ENCODE measurements at places on chromosomes 3 and 15.

DNA sequence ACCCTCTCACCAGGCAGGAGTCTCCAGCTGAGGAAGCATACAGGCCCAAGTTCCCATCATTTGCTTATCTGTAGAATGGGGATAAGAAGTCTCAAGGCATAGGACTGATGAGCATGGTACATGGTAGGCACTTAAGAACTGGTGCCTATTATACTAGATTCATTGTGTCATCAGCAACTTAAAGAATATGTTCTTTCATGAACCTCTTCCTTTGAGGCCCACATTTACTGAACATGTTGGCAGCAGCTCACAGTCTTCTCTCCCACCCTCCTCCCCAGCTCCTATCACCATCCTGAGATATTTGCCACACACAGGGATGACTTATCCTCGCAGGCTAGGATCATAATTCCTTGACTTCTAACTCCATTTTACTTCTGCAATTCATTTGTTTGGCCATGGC is 142.5 kb downstream of the PDE8A start:
- DNase-seq, result no peak

DNA sequence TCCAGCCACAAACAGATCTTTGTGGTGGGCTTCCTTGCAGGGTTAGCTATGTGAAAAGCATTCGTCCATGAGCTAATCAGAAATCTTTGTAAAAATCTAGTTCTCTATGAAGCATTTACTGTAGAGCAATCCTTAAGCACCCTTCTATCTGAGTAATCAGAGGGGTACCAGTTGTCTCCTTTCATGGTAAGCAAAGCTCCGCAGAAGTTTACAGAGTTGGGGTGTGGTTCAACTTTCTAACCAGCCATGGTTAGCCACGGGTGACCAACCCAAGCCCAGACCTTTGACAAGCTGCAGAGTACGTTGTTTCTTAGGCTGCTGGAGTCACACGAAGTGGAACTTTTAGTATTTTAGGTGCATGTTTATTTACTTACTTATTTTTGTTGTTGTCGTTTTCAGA is 77.4 kb downstream of the FLNB start:
- DNase-seq, result no peak

DNA sequence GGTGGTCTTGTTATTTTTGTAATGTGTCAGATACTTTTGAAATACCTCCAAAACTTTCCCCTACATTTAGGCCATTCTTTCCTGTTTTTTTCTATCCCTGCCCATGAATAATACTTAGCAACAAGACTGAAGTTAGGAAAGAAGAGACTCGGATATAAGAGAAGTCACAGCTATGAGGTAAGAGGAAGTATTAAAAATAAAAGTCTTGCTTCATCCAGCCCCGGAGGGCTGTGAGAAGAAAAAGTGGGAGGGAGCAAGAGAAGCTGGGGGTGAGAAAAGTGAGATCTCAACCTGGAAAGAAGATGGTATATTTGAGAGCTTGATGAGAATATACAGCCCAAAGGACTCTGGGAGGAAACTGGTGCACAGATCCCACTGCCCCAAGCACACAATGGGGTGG is 213.5 kb upstream of the CDIN1 start:
- DNase-seq, result no peak

GRCh38 chr3:44039006-44039405 is 202.7 kb upstream of the TOPAZ1 start:
- DNase-seq, result no peak

- DNase-seq, result no peak
Observed at GRCh38 chr15:33360886-33361285, 50.1 kb downstream of the RYR3 start.

DNA sequence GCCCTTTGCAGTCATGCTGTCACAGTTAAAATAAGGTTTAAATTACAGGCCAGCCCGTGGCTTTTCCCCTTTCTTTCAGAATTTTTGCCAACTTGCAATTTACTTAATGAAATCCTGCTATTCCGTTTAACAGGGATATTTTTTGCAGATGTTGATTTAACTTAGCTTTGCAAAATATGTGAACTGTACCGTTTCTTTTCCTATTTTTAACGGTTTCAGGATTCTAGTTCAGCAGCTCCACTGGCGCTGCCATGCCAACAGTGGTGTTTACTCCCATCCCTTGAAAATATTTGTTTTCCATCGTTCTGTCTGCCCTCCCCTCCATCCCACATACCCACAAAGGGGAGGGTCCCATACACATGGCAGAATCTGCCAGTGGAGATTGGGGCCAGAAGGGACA is 54.3 kb downstream of the SMAD6 start:
- DNase-seq, result no peak

DNA sequence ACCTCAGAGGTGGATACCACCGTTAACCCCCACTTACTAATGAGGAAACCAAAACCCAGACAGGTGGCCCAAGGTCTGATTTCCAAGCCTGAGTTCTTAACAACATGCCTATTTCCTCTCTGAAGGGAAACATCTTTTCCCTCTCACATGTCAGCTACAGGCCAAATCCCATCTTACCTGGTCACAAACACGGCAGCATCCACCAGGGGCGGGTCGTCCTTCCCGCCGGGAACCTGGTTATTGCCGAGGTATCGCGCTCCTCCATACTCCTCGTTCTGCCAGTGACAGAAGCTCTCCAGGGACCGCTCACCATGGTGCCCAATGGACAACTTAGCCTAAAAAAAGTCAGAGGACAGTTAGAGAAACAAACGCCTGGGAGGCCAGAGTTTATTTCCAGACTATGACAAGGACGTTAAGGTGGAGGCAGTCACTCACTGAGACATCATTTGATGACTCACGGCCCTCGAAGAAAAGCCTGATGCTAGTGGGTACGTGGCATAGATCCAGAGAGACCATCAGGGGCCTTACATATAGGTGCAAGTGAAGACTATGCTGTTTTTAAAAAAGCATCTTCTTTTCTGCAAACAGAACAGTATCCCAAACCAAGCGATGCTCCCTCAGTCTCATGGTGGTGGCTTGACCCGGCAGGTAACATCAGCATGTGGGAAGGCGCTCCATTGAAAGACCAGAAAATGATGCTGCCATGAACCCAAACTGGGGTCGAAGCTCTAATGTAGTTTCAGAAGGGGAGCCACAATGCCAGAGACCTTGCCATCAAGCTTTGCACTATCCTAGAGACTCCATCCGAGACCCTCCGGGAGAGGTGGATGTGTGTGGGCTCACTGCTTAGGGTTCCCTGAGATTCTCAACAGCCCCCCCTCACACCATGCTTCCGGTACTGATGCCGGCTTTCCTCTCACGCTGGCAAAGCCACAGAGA is 80.2 kb downstream of the ADAMTS17 start:
- DNase-seq, result no peak

GRCh38 chr15:65998486-65998885 is 129.2 kb downstream of the RAB11A start:
- DNase-seq, result no peak

GRCh38 chr3:34725774-34726173 is 913.6 kb upstream of the ARPP21 start:
- no peak for DNase-seq

DNA sequence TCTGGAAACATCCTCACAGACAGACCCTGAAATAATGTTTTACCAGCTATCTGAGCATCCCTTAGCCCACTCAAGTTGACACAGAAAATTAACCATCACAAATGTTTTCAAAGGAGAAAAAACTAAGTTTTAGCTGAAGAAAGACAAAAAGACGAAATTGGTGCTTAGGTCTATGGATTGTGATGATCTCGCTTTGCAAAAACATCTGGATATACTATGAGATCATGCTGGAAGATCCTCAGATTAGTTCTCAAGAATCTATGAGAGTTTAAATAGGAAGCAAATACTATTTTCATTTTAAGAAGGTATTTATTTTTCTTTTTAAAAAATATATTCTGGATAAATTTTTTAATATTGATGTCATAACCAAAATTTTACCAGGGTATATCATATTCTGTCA is 42.6 kb upstream of the MBNL1 start:
- DNase-seq, result no peak

DNA sequence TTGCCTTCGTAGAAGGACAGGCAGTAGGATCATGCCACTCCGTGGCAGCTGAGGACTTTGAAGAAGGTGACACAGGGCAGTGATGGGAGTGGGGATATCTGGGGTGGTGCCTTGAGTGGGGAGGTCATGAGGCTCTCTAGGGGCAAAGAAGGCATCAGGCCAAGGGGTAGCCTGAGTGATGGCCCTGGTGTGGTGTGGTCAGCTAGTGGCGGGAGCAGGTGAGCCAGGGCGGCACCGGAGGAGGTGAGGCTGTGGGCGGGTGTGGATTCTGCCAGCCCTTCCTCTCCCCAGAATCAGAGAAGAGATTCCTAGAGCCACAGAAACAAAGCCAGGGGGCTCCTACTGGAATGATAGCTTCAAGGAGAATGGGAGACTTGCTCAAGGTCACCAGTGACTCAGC is 18.4 kb downstream of the WNT7A start:
- DNase-seq, result no peak

DNA sequence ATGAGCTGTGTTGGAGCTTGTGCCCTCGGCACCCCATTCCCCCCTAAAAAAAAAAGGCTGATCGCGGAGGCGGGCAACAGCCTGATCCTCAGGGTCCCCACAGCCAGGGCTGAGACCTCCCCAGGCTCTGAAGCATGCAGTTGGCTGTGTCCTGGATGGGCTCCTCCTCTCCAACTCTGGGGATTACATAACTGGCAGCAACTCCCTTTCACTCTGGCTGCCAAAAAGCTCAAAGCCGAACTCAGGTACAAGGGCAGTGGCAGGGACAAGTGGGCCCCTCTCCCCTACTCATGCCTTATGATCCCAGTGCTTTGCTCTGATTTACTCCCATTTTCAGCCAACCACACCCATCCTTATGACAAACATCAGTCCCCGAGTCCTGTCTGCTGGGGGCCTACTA is 18.3 kb downstream of the TPRA1 start:
- no peak for DNase-seq

DNA sequence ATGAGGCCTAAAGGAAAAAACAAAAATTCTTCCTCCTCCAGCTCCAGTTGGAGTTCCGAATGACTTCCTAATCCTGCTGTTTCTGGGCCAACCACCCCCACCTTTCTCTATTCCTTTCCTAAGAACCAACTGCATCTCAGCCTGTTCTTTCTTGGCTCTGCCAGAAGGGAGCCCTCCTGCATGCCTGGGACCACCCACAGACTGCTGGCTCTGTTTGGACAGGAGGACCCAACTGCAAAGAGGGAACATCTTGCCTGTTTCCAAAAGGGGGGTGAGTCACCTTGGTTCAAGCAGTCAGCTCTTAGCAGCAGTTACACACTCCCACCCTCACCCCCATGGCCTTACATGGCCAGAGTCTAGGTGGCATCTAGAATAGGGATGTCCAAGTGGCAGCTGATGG is 116.0 kb upstream of the PRICKLE2 start:
- no peak for DNase-seq

DNA sequence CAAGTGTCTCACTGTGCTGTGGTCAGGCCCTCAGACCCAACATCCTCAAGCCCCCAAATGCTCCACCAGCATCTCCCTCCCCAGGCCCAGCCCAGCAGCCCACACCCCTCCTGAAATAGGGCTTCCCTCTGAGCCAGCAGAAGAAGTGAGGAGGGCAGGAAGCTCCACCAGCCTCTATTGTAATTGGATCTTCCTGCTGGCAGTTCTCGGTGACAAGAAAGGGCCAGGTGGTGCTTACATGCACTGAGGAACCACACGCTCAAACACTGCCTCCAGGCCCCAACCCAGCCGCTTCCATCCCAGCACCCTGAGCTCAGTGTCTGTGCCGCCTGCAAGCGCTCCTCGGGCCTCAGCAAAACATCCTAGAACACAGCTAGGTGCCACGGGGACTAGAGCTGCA is 96.7 kb downstream of the ATP10A start:
- DNase-seq, result no peak

- DNase-seq, result no peak
Observed at GRCh38 chr15:32104061-32104995, 74.0 kb downstream of the CHRNA7 start.

GRCh38 chr3:123258359-123258758 is 56.6 kb downstream of the SEC22A start:
- DNase-seq, result no peak

DNA sequence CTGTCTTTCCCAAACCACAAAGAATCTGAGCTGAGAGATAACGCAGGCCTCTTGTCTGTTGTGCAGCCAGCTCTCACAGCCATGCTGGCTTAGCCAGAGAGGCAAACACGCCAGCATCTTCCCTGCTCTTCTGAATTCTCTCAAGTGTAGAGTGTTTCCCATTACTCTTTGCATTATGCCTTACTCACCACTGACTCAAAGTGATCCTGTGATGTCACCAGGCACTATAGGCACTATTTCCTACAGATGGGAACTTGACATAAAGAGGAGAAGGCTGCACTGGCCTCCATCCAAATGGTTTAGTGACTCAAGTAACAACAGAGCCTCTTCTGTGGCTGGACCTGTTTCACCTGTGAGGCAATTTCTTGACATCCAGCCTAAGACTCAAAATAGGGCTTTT is 44.4 kb downstream of the PDZRN3 start:
- DNase-seq, result peak; percentile 66

Data from DMS53 (cell line).